NCI-H1436 (cell line): ENCODE measurements at places on chromosomes 7 and 10.

DNA sequence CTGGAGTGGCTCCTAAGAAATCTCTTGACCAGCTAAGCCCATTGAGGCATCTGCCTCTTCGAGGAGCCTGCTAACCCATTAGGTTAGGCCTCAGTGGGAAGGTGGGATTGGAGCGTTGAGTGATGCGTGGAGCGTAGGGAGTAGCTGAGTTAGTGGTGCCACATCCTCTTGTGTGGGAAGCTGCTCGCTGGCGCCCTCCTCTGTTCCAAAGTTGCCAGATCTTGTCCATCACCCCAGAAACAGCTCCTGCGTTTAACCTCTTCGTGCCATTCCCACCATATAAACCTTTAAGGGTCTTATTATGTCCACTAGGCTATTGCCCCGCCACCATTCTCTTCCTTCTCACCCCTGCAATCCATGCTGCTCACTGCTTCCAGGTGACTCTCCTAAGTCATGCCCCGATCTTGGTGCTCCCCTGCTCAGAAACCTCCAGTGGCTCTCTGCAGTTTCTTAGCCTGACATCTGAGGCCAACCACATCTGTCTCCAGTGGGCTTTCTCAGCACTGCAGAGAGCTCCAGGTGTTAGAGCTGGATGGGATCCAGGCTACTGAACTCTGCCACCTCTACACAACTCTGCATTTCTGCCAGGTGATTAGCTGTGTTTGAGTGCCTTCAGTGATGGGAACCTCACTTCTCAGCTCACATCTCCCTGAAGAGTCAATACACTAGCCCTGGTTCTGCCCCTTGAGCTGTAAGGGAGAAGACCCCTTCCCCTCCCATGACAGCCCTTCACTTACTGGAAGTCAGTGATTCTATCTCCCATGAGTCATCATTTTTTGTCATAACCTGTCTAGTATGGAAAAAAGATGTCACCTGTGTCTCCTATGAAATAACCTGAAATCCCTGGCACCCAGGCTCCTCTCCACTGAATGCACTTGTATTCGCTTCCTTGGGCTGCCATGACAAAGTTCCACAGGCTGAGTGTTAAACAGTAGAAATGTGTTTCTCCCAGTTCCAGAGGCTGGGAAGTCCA, 65.0 kb upstream of the FGFR2 start:
- no peak for DNase-seq

- DNase-seq = no peak
These were observed 58.6 kb downstream of the RAMP3 start for GRCh38 chr7:45216181-45216580.

DNA sequence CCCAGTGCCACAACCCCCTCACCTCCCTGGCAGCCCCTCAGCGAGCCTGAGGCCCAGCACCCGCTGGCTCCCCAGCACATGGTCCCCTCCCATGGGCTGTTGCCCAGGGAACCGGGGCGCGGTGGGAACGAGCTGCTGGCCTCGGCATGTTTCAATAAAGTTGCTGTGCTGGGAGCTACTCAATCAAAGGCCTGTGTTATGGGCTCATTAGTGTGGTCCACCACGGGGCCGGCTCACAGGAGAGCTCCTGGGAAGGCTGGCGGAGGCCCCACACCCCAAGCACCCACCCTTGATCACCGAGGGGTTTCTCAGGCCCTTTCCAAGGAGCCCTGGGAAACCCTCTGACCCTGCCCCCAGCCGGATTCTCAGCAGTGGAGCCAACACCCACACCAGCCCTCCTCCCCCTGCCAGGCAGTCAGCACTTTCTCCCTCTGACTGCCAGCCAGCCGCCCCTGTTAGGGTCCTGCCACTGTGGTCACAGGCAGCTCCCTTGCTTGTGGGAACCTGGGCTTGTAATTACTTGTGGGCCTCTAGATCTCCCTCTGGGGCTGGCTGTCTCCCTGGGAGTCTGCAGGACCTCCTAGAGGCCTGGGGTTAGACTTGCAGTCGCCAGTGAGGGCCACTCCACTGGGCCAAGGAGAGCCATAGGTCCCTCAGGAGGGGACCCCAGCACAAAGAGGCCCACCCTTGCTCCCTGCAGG, 24.8 kb upstream of the TRIM8 start:
- no peak for DNase-seq

GRCh38 chr7:2231992-2232765, 566 bp downstream of the MAD1L1 start:
- no peak for DNase-seq

DNA sequence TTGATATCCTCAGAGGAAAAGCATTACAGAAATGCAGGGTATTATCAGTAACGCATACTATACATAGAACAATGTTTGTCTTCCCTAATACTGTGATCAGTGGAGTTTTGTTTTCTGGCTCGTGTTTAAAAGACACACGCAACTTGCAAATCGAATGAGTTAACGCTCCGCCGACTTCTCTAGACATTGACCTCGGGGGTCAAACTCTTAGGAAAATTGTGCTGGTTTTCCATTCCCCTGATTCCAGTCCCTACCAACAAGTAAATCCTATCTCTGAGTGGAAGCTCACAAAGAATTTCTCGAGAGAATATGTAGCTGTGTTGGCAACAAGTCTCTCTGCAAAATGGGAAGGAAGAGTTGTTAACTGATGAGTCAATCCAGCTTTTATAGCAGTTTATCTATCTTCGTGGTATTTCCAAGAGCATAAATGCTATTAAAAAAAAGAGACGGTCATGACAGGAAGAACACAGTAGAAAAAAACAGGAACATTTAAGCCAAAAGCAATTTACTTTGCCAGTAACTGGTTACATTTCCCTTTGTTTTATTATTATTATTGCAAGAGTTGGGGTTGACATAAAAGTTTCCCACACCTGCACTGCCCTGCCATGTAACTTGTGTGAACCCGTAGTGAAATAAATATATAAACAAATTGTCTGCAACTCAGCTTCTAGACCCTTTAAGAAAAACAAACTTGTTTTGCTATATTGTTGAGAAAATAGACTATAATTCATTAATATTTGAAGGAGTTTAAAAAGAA, 144.4 kb downstream of the ARID5B start:
- no peak for DNase-seq

DNA sequence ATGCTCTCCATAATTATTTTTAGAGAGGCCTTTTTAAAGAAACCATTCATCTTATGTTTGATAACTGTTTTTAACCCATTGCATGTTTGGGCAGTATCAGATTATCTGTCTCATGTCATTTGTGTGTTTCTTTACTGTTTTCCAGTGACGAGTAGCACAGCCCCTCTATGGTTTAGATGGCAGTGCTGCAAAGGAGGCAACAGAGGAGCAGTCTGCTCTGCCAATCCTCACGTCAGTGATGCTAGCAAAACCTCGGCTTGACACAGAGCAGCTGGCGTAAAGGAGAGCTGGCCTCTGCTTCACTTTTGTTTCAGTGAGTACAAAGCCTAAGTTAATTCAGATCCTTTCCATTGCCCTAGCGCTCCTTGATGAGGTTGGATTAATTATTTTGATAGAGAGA, 80.4 kb upstream of the GARIN1A start:
- no peak for DNase-seq

- DNase-seq = no peak
These were observed 347.9 kb downstream of the GRID1 start for GRCh38 chr10:86018735-86019058.

- DNase-seq = no peak
These were observed 89.1 kb downstream of the PTPRN2 start for GRCh38 chr7:158498443-158499081.

DNA sequence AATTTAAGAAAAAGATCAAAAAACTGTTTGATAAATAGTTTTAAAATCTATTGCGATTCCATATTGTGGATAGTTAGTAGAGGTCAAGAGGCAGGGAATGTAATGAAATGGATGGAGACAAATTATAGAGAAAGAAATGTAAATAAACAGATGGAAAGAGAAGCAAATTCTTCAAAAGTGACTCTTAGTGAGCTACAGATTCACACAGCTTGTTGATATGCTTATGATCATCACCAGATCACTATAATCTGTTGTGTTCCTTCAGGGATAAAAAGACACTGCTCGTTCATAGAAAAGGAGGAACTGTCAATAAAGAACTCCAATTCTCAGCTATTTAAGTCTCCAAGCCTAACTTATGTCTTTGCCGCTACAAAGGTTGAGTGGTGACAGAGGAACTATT, 251.4 kb upstream of the SEMA3C start:
- no peak for DNase-seq

GRCh38 chr7:151384776-151385625, 24.8 kb downstream of the WDR86 start:
- no peak for DNase-seq

GRCh38 chr7:139993592-139993991, 69.2 kb downstream of the PARP12 start:
- DNase-seq = no peak

DNA sequence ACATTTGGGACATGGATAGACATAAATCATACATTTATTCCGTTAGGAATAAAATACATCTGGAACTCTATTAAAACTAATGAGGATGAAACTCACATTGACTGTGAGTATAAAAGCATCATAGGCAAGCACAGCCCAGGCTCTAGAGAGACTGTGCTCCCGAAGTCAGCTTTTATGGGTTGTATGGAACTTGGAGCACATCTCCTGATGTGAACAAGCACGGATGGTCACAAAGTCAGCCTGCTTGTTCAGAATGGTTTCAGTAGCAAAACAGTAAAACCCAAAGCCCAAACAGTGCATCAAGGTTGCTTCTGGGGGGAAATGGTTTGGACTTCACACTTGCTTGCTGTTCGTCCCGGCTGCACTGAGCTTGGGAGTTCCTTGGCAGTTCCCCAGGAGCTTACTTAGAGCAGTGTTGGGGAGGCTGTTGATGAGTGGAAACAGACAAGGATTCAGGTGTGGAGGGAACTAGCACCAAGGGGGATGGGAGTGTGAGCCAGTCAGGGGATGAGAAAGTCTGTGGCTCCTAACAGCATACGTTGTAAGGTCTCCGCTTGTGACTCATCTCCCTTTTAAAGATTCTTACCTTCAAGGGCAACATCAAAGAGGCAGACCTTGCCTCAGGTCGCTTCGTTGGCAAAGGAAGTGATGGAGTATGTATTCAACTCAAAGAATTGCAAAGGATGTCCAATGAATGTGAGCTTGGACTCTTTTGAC, 19.7 kb upstream of the ITGA8 start:
- DNase-seq = no peak

DNA sequence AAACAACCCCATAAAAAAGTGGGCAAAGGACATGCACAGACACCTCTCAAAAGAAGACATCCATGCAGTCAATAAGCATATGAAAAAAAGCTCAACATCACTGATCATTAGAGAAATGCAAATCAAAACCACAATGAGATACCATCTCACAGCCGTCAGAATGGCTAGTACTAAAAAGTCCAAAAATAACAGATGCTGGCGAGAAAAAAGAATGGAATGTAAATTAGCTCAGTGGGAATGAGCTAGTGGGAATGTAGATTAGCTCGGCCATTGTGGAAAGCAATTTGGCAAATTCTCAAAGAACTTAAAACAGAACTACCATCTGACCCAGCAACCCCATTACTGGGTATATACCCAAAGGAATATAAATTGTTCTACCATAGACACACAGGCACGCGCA, 287.0 kb downstream of the WDR37 start:
- DNase-seq = no peak

GRCh38 chr7:66170309-66171231, 34.6 kb upstream of the TPST1 start:
- DNase-seq = no peak

DNA sequence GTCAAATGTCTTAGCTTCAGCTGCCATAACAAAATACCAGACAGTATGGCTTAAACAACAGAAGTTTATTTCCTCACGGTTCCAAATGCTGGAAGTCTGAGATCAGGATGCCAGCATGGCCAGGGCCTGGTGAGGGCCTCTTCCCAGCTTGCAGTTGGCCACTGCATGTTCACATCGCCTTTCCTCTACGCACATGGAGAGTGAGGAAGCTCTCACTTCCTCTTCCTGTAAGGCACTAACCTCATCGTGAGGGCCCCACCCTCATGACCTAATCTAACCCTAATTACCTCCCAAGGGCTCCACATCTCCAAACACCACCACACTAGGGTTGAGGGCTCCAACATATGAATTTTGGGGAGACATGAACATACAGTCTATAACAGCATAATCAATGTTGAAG, 14.4 kb downstream of the ZNF33B start:
- DNase-seq = no peak

GRCh38 chr10:52318822-52319464, 4.9 kb downstream of the DKK1 start:
- DNase-seq = no peak

GRCh38 chr10:133126431-133127290, 33.4 kb upstream of the KNDC1 start:
- DNase-seq = no peak

DNA sequence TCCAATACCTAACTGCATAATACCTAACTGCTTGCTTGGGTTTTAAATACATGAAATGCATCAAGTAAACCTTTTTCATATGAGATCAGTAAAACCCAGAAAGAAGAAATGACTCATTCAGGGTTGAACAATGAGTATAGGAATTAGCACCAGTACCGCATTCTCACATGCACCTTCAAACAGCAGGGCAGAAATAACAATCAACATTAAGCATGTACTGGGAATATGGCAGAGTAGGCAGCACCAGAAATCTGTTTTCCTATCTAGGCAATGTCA, 850.3 kb upstream of the SORCS1 start:
- no peak for DNase-seq

DNA sequence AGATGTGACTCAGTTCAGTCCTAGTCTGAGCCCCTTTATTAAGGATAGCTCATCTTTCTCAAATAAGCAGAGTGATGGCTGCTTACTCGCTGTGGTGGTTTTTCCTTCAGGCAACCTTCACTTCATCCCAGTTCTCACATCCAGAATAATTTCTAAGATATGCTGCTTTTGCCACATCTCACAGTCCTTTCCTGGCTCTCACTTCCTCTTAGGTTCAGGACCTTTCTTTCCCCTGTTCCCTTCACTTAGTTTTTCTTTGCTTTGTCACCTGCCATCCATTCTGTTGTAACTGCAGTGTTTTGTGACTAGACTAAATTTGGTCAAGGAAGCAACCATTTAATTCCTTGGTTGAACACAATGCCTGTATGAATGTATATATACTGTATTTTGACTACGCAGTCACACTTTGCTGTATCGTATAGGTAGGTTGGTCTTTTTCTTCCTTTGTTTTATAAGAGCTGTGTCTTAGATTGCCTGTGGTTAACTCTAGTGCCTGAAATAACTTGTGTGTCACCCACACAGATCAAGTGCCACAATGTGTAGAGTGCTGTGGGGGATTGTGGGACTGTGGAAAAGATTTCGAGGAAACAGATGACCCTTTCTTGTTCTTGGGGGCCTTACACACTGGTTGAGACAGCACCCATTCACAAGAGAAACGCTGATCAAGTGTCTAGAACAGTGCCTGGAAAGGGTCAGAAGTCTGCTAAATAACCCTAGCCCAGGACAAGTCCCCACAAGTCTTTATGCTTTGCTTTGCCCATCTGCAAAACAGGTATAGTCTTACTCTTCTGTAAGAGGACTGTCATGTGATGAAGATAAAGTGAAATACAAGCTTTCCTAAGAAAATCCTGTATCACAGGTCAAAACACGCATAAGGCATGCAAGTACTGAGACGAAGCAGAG, 2.6 kb downstream of the ZNF655 start:
- DNase-seq = no peak
